ENCODE measurements at places on chromosomes 6 and 20. TPM values are rescaled to one million over a fixed set of nuclear protein-coding genes. Genes with fewer than 3 reads are reported as not detected.

The TMEM217 gene
- total RNA-seq: 0.49 TPM

The HCK gene
- total RNA-seq: 2.5 TPM

The GNRH2 gene
- not detected for total RNA-seq

The SLC35D3 gene
- total RNA-seq: 0.25 TPM

The PDE10A gene
- 54.6 TPM for total RNA-seq

The PPP1R18 gene
- 31.0 TPM for total RNA-seq

The PTP4A1 gene
- 117 TPM for total RNA-seq

The PYGB gene
- 62.4 TPM for total RNA-seq

The HCRTR2 gene
- 13.3 TPM for total RNA-seq

The FGD2 gene
- 2.2 TPM for total RNA-seq

The SNAP91 gene
- 86.1 TPM for total RNA-seq

The TMEM200A gene
- total RNA-seq: 16.5 TPM

The LTV1 gene
- 10.1 TPM for total RNA-seq

The SLC22A3 gene
- total RNA-seq: 3.0 TPM

The PPDPF gene
- total RNA-seq: 24.1 TPM

The OR12D3 gene
- not detected for total RNA-seq

The HAO1 gene
- not detected for total RNA-seq

The SLC22A1 gene
- total RNA-seq: not detected

The XKR7 gene
- 11.3 TPM for total RNA-seq

The KIAA1586 gene
- 66.1 TPM for total RNA-seq

The LRFN2 gene
- total RNA-seq: 17.9 TPM

The RHAG gene
- 0.49 TPM for total RNA-seq

The WFDC12 gene
- total RNA-seq: not detected

The SMOC2 gene
- 3.2 TPM for total RNA-seq

The PPIL6 gene
- 21.1 TPM for total RNA-seq

The SALL4 gene
- 0.49 TPM for total RNA-seq

The DDAH2 gene
- total RNA-seq: 108 TPM

The AK9 gene
- total RNA-seq: 40.8 TPM

The C6orf52 gene
- total RNA-seq: 0.98 TPM

The GLP1R gene
- under 0.01 TPM for total RNA-seq

The CALHM6 gene
- 3.9 TPM for total RNA-seq

The CABLES2 gene
- total RNA-seq: 3.7 TPM

All from temporal lobe (tissue), 4 donors.